Naive thymus-derived CD8-positive, alpha-beta T cell (primary cell): ENCODE measurements at places on chromosomes 3 and 15.

- peaks cover 19% of the 10 kb centered on the region for H3K36me3 ChIP-seq
- no peak overlapping the region for H3K4me3 ChIP-seq
- DNase-seq = no peak
- H3K4me1 ChIP-seq = no peaks in the 10 kb centered on the region
- H3K27ac ChIP-seq = no peak overlapping the region
Measured at GRCh38 chr15:29910068-29910467, 87.8 kb upstream of the TJP1 start.

DNA sequence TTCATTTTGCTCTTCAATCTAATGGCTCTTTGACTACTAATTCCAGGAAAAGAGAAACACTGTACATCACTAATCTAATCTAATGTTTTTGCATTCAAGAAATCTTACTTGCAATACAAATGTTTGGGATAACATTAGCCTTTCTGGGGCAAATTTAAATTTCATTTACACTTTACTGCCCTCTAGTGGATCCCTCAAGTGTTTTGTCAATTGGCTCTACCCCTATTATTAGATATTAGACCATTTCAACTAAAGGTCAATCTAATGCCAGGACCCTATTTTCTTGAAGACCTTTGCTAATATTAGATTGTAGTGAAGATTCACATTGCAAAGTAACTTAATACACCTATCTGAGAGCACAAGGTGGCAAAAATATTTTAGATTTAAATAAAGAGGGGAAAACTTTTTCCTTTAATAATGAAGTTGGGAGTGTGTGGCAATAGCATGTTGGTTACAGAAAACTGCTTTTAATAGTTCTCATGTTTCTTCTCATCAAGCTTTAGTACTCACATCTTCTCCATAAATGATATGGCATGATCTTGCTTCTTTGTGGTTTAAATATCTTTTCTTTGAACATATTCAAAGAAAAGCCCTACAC is 5.0 kb downstream of the C2CD4A start:
- H3K4me1 ChIP-seq = peaks cover 14% of the 10 kb centered on the region
- H3K4me3 ChIP-seq = no peak overlapping the region
- H3K36me3 ChIP-seq = peaks cover 4% of the 10 kb centered on the region
- H3K27me3 ChIP-seq = peaks cover 10% of the 10 kb centered on the region
- peak; percentile 49 for DNase-seq

- H3K4me1 ChIP-seq = no peaks in the 10 kb centered on the region
- no peaks in the 10 kb centered on the region for H3K27me3 ChIP-seq
- no peak overlapping the region for H3K27ac ChIP-seq
- no peak for DNase-seq
- no peak overlapping the region for H3K4me3 ChIP-seq
Measured at GRCh38 chr3:95134693-95135413, 1072.0 kb downstream of the NSUN3 start.

- peaks cover 89% of the 10 kb centered on the region for H3K4me1 ChIP-seq
- peak overlapping the region; percentile 77 for H3K4me3 ChIP-seq
- DNase-seq = peak; percentile 43
- H3K27me3 ChIP-seq = no peaks in the 10 kb centered on the region
- H3K36me3 ChIP-seq = no peaks in the 10 kb centered on the region
- H3K27ac ChIP-seq = peak overlapping the region; percentile 99
Measured at GRCh38 chr3:10192953-10193691, 28.4 kb downstream of the IRAK2 start.

- H3K27ac ChIP-seq = peak overlapping the region; percentile 31
- peak overlapping the region; percentile 85 for H3K4me3 ChIP-seq
- H3K27me3 ChIP-seq = peaks cover 71% of the 10 kb centered on the region
- no peaks in the 10 kb centered on the region for H3K36me3 ChIP-seq
Measured at GRCh38 chr15:89377842-89378295, 43.2 kb upstream of the POLG start.

GRCh38 chr3:11238880-11239279 is 33.3 kb upstream of the ATG7 start:
- no peak overlapping the region for H3K27ac ChIP-seq
- H3K36me3 ChIP-seq = no peaks in the 10 kb centered on the region
- H3K27me3 ChIP-seq = no peaks in the 10 kb centered on the region
- H3K4me3 ChIP-seq = no peak overlapping the region

GRCh38 chr3:70554170-70554569 is 241.7 kb upstream of the MDFIC2 start:
- DNase-seq = no peak
- no peaks in the 10 kb centered on the region for H3K27me3 ChIP-seq
- H3K27ac ChIP-seq = no peak overlapping the region
- H3K36me3 ChIP-seq = no peaks in the 10 kb centered on the region

DNA sequence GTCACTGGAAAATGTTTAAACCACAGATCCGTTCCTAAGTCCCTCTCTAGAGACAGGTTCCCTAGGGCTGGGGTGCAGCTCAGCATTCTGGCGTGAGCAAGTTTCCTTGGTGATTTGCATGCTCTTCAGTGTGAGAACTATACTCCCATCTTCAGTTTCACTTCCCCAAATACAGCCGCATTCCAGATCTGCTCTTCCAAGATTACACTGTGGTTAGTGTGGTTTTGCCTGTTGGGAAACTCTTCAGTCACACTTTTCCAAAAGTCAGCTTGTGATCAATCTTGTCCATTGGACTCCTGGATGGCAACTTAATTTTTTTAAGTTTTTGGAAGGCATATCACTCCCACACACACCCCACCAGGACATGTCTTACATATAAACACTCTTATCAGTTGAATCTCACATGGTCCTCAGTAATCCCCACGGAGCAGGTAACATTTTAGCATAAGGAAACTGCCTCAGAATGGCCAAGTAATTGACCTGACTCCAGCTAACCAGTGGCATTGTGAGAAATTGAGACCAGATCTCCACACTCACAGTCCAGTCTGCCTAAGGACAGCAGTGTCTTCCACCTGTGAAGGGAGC is 33.5 kb upstream of the PTPN23 start:
- peaks cover 10% of the 10 kb centered on the region for H3K4me1 ChIP-seq
- H3K4me3 ChIP-seq = no peak overlapping the region
- H3K27me3 ChIP-seq = no peaks in the 10 kb centered on the region
- no peak for DNase-seq
- H3K36me3 ChIP-seq = peaks cover 10% of the 10 kb centered on the region
- no peak overlapping the region for H3K27ac ChIP-seq

DNA sequence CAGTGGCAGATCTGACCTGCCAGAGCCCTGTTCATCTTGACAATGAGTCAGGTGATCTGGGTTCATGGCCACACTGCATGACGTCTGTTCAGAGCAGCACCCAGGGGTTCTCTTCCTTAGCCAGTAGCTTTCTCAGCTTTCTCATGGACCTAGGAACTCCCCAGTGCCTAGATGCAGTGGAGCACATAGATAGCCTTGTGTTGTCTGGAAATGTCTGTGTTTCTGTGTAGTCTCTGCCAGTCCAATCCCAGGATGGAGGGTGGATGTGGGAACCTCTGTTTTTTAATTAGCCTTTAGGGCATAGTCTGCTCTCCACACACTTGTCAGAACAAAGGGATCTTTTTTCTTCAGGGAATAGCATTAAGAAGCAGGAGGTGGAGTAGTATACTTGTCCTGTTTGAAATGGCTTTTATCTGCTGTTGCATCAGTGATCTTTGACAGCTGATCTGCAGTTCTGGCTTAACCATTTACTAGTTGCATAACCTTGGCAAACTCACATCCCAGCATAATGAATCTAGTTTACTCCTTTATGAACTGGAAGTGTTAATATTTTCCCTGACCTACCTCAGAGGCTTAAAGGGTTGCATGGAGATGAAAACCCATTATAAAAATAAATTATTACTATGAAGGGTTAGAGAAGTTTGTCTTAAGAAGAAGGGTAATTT is 16.1 kb upstream of the CACNA1D start:
- no peaks in the 10 kb centered on the region for H3K4me1 ChIP-seq
- DNase-seq = no peak
- H3K27me3 ChIP-seq = peaks cover 71% of the 10 kb centered on the region
- H3K27ac ChIP-seq = no peak overlapping the region
- no peak overlapping the region for H3K4me3 ChIP-seq

- no peak for DNase-seq
- no peak overlapping the region for H3K27ac ChIP-seq
- peaks cover 10% of the 10 kb centered on the region for H3K4me1 ChIP-seq
Measured at GRCh38 chr3:172189213-172189612, 149.8 kb downstream of the FNDC3B start.

GRCh38 chr3:58794750-58795149 is 128.2 kb upstream of the FAM3D start:
- H3K27ac ChIP-seq = no peak overlapping the region
- H3K4me3 ChIP-seq = no peak overlapping the region
- H3K27me3 ChIP-seq = peaks cover 13% of the 10 kb centered on the region
- DNase-seq = no peak

DNA sequence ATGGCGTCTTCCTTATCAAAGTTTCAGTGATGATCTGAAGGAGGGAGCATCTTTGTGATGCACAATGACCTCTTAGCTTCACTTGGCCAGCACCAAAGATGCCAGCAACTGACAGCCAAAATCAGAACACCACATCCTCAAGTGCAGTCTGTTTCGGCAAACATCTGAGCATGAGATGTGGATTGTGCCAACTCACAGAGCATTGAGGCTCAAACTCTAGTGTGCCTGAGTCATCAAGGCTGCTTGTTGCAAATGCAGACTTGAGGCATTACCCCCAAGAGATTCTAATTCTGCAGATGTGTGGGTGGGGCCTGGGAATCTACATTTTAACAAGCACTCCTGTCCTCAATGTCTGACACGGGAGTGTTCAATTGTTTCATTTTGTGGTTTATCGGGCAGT is 35.8 kb downstream of the ABHD5 start:
- no peak overlapping the region for H3K27ac ChIP-seq
- no peak for DNase-seq
- H3K27me3 ChIP-seq = no peaks in the 10 kb centered on the region
- H3K36me3 ChIP-seq = peaks cover 13% of the 10 kb centered on the region
- H3K4me1 ChIP-seq = no peaks in the 10 kb centered on the region

- peaks cover 2% of the 10 kb centered on the region for H3K4me1 ChIP-seq
- H3K36me3 ChIP-seq = no peaks in the 10 kb centered on the region
- no peak overlapping the region for H3K4me3 ChIP-seq
- H3K27me3 ChIP-seq = no peaks in the 10 kb centered on the region
Measured at GRCh38 chr3:98839846-98840245, 61.6 kb downstream of the DCBLD2 start.

GRCh38 chr15:89888214-89888804 is 5.5 kb downstream of the AP3S2 start:
- H3K4me1 ChIP-seq = peaks cover 29% of the 10 kb centered on the region
- H3K27me3 ChIP-seq = no peaks in the 10 kb centered on the region
- H3K4me3 ChIP-seq = no peak overlapping the region
- H3K36me3 ChIP-seq = peaks cover 44% of the 10 kb centered on the region

GRCh38 chr3:165466856-165467255 is 270.7 kb upstream of the SLITRK3 start:
- H3K4me3 ChIP-seq = no peak overlapping the region
- DNase-seq = no peak
- H3K27me3 ChIP-seq = no peaks in the 10 kb centered on the region
- no peaks in the 10 kb centered on the region for H3K4me1 ChIP-seq

GRCh38 chr15:77027697-77028450 is 32.9 kb downstream of the PSTPIP1 start:
- H3K27ac ChIP-seq = no peak overlapping the region
- peaks cover 33% of the 10 kb centered on the region for H3K4me1 ChIP-seq
- no peaks in the 10 kb centered on the region for H3K27me3 ChIP-seq
- H3K36me3 ChIP-seq = peaks cover 28% of the 10 kb centered on the region

DNA sequence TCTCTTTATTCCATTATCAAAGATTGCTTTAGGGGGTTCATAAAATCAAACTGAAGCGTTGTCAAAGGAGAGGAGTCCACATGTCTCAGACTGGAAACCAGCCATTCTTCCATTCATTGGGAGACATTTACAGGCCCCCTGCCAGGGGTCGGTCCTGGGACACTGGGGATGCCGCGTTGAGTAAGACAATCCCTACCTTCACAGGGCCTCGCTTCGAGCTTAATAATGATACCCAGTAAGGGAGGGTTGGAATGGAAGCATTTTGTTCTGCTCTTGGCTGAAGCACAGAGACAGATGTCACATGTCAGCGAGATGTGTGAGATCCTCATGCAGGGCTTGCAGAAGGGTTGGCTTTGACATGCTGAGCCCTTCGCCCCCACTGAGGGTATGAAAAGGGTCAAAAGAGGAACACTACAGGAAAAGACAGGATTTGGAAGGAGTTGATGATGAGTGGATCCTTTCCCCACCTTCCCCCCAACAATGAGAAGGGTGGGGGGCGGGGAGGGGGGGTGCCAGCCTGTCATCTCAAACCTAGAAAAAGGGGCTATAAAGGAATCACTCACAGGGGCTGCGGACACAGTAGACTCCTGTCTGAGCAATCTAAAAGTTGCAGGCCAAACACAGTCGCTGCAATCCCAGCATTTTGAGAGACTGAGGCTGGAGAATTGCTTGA is 25.6 kb upstream of the ARL8B start:
- no peak for DNase-seq
- peaks cover 2% of the 10 kb centered on the region for H3K4me1 ChIP-seq
- H3K27me3 ChIP-seq = peaks cover 38% of the 10 kb centered on the region
- no peak overlapping the region for H3K4me3 ChIP-seq
- H3K36me3 ChIP-seq = no peaks in the 10 kb centered on the region

GRCh38 chr15:33910741-33911140 is 57.6 kb upstream of the CHRM5 start:
- no peaks in the 10 kb centered on the region for H3K27me3 ChIP-seq
- no peak overlapping the region for H3K4me3 ChIP-seq
- no peak for DNase-seq
- no peak overlapping the region for H3K27ac ChIP-seq

DNA sequence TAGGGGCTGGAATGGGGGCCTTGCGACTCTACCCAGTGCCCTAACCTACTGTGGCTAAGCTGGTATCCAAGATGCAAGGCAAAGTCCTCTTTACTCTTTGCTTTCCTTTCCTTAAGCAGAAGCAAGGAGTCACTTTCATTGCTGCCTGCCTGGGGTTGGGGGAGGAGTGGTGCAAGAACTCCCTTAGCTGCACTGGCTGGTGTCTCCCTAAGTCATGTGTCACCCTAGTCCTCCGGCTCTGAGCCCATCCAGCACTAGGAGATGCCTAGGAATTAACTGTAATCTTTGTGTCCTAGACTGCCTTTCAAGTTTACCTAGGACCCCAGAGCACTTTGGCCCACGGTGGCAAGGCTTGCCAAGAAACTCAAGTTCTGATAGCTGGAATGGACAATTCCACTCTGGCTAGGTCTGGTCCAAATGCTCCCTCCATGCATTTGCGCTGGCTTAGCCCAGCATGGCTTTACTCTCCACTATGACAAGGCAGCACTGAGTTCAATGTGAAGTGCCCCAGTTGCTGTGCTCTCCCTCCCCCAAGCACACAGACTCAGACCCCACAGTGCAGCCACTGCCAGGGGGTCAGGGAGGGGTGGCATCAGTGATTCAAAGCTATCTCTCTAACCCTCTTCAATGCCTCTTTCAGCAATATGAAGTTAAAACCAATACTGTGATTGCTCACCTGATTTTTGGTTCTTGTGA is 58.7 kb downstream of the ESYT3 start:
- H3K36me3 ChIP-seq = peaks cover 47% of the 10 kb centered on the region
- no peaks in the 10 kb centered on the region for H3K27me3 ChIP-seq
- DNase-seq = no peak
- no peaks in the 10 kb centered on the region for H3K4me1 ChIP-seq
- no peak overlapping the region for H3K4me3 ChIP-seq
